Transverse colon (tissue), 4 donors: ENCODE measurements at places on chromosomes 11 and 22. TPM values are rescaled to one million over a fixed set of nuclear protein-coding genes. Genes with fewer than 3 reads are reported as not detected.

Gene SORL1
- total RNA-seq: 140 TPM

Gene UPK3A
- total RNA-seq: not detected

Gene F2
- total RNA-seq: not detected

Gene LRRC10B
- total RNA-seq: 1.1 TPM

Gene MOGAT2
- total RNA-seq: 154 TPM

Gene OR10G4
- total RNA-seq: 0.27 TPM

Gene ELFN2
- under 0.01 TPM for total RNA-seq

Gene OTUB1
- 114 TPM for total RNA-seq

Gene AIFM3
- total RNA-seq: 112 TPM

DNA sequence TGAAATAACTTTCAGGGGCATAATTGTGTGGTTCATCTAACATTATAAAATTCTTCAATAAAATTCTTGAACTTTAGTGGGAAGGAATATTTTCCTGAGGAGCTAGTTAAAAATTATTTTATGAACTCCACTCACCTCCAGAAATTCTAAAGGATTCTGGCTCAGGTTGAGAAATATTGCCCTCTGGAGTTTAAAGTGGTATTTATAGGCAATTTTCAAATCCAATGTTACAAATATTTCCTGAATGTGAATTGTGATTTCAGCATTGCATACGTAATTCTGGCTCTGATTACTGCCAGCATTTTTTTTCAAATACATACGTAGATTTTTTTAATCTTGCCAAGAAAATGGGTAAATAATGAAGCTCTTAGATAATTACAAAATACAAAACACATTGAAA lies 598.2 kb upstream of the ANO3 start:
- DNase-seq: no peak

GRCh38 chr11:12685229-12685628 lies 11.0 kb downstream of the TEAD1 start:
- DNase-seq: no peak

DNA sequence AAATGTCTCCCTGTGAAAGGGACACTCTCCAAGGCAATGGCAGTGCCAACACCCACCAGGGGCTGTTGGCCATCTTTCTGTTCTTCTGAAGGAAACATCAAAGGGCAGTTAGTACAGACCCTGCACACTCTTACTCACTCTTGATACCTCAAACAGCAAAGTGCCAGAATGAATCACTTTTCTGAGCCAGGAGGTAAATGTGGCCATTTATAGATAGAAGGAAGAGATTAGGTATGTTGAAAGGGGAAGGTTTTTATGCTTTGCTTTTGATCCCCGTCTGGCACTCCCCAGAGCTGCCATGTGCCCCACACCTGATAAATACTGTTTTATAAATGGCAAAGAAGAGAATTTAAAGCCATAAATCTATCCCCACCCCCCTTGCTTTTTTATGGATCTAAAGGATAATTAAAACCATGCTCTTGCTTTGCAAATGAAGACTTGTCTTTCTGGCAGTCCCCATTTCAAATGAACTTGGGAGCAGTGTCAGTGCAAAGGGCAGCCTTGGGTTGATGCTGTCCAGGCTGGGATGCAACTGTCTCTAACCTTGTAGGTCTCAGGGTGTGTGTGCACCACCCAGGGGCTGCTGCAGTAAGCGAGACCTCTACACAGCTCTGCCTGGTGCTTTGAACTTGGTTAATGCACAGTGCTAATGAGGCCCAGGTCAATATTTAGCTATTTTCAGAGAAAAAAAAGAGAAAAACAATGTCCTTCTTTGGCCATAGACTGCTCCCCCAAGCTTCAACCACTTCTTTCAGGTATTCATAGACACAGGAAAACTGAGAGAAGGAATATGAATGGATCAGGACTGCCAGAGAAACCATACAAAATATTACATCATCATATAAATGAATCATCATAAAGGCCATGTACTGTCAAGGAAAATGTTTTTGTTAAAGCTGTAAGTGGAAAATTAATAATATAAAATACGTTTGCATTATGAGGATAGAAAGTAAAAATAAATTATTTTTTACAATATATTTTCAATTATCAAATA lies 207.5 kb downstream of the ETS1 start:
- DNase-seq: no peak

- DNase-seq: no peak
Measured at GRCh38 chr11:66126064-66126463, 56.0 kb downstream of the PACS1 start.

GRCh38 chr11:47668665-47669064 lies 26.3 kb upstream of the MTCH2 start:
- no peak for DNase-seq

DNA sequence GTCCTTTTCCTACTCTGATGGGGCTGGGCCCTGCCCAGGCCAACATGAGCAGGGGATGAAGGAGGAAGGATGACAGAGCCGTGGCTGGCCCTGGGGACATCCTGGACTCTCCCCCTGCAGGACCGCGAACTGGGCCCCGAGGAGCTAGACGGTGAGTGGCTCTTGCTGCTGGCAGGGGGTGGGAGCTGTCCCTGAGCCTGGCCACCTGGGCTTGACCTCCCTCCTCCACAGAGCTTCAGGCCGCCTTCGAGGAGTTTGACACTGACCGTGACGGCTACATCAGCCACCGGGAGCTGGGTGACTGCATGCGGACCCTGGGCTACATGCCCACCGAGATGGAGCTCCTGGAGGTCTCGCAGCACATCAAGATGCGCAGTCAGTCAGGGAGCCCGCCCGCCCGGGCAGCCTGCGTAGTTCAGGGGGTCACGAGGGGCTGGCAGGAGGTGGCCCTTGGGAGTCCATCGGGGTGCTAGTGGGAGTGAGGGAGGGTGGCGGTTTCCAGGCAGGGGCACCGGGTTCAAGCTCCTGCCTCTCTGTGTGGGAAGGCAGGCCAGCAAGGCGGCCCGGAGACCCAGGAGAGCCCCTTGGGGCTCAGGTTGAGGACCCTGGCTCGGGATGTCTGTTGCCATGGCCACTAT lies 1.0 kb downstream of the CABP4 start:
- DNase-seq: no peak

GRCh38 chr11:2666401-2666741 lies 33.4 kb downstream of the KCNQ1OT1 start:
- DNase-seq: no peak

DNA sequence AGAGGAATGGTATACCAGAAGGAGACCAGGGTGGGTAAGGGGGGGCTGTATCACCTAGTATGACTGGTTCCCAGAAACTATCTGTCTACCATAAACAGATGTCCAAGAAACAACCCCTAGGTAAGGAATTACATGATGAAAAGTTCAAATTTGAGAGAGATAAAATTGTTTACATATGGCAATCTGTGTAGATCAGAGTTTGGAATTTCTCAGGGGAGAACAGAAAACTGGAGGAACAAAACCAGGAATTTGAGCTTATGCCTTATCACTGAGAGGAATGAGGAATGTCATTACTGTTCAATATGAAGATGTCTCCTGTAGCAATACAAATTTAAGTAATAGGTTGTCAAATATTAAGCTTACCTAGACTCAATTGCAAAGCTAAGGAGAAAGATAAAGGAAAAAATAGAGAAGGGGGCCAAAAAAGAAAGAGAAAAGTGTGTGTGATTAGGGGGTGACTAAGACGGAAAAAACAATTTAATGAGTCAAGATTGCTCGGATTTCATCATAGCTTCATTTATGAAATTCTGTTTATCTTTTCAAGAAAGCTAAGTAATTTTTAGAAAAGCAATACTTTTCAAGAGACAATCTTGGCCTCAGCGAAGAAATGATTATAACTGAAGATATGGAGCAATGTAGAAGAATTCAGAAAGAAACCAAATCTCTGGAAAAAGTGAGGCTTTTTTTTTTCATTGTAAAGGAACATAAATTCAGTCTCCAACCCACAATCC lies 117.8 kb downstream of the APOL5 start:
- no peak for DNase-seq

DNA sequence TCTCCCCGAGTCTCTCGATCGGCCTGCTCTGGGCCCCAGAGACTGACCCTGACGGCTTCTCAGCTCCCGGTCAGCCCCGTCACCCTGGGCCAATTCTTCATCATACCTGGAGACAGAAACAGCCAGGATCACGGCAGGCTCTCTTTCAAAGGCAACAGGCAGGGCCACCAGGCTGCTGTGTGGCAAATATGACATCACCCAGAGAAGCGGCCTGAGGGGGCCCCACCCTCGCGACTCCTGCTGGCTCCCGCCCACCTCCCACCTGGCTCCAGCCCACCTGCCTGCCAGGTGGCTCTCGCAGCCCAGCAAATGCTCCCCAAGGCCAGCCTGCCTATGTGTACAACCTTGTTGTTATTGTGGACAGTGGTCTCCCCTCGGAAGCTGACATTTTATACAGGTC lies 24.9 kb upstream of the PACSIN2 start:
- DNase-seq: no peak

DNA sequence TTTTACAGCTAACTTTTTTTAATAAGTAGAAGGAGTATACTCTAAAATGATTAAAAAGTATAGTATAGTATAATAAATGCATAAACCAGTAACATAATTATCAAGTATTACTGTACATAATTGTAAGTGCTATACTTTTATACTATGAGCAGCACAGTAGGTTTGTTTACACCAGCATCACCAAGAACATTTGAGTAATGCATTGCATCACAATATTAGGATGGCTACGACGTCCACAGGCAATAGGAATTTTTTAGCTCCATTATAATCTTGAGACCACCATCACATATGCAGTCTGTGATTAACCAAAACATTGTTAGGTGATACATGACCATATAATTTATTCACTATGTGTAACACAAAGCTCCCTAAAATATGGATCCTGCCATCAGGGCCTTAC lies 20.4 kb downstream of the RNF141 start:
- no peak for DNase-seq
